ENCODE measurements at places on chromosomes 1 and 21.

DNA sequence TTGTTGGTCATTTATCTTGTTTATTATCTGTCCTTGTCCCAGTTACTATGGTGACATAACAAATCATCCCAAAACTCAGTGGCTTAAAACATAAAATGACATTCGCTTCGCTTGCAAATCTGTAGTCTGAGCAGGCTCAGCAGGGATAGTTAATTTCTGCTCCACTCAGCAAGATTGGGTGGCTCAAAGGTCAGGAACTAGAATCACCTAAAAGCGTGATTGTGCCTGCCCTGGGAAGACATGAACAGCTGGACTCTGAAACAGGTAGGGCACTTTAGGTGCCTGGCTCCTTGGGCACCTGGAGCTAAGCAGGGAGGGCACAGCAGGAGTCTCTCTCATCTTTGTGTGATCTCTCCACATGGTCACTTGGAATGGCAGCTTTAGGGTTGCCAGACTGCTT, 14.7 kb upstream of the TRAF3IP3 start:
- no peak for DNase-seq

DNA sequence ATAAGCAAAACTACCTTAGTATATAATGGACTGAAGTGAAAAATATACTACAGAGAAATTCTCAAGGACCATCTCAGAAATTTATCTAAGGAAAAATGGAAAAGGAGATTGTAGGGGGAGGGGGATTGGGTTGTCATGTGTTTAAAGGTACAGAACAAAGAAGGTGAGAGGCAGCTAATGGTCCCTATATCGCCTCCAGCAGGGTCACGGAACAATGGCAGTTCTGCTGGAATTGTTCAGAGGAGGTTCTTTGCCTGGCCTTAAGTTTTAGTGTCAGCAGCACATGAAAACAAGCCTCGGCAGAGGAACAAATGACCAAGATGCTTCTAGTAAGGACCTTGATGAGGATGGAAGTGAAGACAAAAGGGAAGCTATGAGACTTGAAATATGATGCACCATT, 42.0 kb upstream of the RGS2 start:
- DNase-seq = no peak

DNA sequence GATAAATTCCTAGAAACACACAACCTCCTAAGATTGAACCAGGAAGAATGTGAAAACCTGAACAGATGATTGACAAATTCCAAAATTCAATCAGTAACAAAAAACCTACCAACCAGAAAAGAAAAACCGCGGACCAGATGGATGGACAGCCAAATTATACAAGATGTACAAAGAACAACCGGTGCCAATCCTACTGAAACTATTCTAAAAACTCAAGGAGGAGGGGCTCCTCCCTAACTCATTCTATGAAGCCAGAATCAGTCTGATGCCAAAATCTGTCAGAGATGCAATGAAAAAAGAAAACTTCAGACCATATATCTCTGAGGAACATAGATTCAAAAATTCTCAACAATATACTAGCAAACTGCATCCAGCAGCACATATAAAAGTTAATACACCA, 262.4 kb upstream of the DAB1 start:
- no peak for DNase-seq

DNA sequence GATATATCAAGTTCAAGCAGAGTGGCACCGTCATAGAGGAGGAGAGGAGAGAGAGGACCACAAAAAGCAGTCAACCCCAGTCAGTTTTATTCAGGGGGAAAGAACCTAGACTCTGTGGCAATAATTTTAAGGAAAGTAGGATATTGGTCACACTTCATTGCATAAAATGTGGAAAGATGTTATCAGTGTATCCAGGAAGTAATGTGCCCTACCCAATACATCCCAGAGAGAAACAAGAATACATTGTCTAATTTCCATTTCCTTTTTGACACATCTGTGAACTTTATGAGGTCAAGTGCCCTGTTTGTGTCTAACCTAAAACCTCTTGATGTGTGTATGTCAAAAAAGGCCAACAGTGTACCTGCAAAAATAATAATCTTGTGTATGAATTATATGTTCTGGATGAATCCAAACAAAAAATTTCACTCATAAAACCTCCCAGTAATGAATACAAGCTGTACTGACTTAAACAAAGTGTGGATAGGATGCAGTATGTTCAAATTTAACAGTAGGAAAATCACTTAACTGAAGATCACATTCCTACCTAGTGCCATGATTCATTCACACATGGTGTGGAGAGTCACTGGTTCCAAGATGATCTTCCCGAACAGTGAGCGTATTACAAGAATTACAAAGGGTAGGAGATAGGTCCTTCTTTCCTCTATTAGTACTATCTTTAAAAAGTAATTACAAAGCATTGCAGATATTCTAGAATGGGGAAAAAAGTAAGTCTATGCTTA, 712.1 kb upstream of the CXADR start:
- no peak for DNase-seq

DNA sequence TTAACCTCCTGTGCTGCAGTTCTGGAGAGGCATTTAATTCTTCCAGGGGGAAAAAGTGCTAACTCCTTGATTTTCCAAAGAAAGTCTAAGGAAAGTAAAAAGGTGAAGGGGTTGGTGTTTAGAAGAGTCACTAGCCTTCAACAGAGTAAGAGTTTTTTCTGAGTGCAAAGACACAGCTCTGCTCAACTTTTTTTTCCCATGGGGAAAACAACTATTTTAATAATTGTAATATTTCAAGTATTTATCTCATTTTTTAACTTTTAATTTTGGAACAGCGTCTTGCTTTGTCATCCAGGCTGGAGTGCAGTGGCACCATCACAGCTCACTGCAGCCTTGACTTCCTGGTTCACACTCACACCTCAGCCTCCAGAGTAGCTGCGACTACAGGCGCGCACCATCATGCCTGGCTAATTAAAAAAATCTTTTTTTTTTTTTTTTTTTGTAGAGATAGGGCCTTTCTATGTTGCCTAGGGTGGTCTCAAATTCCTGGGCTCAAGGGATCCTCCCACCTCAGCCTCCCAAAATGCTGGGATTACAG, 202.6 kb downstream of the APP start:
- no peak for DNase-seq

DNA sequence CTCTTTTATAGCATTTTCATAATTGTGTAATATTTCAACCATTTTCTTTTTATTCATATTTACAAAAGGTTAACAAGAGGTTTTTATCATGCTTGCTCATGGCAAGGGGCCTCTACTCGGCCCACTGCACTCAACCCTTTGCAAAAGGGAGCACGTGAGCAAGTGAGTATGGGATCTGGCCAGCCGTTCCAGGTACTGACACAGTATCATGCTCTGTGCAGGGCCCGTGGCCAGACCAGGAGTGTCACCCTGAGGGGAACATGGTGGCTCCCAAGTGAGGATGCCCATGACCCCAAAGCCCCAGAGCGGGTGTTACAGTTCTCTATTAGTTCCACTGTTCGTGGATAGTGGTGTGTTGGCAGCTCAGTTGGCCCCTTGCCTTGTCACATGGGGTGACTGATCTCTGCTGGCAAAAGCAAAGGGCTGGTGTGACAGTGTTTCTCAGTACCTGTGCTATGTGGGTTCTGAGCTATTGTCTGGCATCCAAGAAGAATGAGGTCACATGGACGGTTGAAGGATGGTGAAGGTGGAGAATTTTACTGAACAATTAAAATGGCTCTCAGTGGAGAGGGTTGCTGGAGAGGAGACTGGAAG, 777.2 kb upstream of the ADAMTS5 start:
- DNase-seq = no peak

DNA sequence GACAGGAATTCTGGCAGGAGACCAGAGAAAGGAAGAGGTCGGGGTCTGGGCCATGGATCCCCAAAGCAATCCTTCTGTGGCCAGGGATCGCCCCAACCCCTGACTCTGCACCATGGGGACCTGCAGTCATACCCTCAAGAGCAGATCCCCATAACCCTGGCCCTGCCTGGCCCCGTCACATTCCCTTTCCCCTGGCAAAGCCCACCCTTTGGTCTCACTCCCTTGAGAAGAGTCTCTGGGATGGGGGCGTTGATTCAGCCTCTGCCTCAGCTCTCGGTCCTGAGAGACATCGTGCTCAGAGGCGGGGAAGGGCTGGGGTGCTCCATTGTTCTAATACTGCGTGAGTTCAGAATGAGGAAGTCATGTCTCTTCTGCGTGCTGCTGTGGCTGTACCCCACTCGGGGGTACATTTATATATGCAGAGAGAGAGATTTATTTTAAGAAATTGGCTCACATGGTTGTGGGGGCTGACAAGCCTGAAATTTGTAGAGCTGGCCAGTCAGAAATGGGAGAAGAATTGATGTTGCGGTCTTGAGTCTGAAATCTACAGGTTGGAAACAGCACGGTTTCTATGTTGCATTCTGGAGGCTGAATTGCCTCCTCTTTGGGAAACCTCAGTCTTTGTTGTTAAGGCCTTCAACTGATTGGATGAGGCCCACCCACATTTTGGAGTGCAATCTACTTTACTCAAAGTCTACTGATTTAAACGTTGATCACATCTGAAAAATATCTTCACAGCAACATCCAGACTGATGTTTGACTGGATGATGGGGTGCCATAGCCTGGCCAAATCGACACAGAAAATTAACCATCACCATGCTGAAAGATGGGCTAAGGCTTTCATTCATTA, 4.2 kb upstream of the PADI2 start:
- DNase-seq = no peak

DNA sequence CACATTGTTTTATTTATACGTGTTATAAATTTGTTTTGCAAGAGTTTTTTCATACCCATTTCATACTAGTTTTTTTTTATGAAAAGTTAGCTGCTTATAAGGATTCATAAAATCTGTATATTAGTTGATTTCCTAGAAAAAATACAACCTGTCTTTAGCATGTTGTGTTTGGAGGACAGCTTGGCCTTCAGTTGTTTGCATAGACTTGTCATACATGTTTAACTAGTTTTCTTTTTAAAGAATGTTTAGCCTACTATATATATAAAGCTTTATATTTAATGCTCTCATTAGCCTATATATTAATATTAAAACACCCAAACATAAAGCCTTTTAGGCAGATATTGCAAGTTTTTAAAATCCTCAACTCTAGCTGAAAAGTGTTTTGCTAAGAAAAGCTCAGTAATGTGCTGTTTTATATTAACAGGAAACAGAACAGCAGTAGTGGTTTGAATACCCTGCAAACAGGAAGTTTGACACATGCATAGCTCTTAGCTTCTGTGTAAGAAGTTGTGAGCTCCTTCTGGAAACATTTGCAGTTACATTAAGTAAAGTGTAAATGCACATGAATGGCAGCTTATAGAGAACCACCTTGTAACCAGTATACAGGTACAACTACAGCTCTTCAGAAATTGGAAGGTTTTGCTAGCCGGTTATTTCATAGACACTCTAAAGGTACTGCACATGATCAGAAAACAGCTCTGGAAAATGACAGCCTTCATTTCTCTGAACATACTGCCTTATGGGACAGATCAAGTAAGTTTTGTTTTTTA, at the start of gene PRKACB:
Gene PRKACB, plus strand, starts transcription at position 476 of the 770 bp plus-strand sequence. Its CDS starts 91 bp downstream, at position 567.
- DNase-seq = no peak

- no peak for DNase-seq
Observed at GRCh38 chr1:15014516-15014915, 139.0 kb upstream of the TMEM51 start.

GRCh38 chr1:223177681-223178080, 34.6 kb upstream of the TLR5 start:
- DNase-seq = no peak

DNA sequence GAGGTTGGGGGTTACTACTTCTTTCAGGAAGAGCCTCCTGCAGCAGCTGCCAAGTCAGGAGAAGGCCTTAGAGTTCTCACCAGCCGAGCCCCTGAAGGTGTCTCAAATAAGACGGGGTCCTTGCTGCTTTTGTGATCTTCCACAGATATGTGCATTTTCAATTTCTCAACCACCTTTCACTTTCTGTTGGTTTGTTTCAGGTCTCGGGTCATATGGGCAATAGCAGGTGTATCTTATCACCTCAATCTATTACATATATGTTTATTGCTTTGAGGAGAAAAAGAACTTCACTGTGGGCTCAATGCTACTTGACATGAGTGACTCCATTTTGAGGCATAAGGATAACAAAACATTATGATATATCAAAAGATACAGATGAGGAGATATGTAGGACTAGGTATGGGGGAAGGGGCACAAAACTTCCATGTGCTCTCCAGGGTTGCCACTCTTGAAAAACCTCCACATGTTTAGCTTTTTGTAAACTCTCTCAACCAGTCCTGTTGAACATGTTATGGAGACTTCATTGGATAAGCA, 1171.4 kb upstream of the ADGRL2 start:
- no peak for DNase-seq

DNA sequence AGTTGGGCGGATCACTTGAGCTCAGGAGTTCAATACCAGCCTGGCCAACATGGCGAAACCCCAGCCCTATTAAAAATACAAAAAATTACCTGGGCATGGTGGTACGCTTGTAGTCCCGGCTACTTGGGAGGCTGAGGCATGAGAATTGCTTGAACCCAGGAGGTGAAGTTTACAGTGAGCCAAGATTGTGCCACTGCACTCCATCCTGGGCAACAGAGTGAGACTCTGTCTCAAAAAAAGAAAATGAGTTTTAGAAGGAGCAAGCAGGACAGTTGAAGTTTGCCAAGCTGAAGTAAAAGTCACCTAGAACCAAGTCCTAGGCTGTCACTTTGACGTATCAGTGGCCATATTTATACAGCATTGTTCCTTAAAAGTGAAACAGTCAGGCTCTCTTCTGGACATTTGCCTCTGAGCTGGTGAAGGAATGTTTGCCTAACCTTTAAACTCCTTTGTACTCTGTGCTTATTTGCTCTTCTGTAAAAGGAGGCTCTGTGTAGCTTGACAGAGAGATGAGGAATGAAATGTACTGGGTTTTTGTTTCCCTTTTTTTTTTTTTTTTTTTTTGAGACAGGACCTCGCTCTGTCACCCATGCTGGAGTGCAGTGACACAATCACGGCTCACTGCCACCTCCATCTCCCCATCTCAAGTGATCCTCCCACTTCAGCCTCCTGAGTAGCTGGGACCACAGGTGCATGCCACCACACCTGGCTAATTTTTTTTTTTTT, 2.8 kb downstream of the RAB4A start:
- no peak for DNase-seq

- no peak for DNase-seq
Observed at GRCh38 chr1:60041783-60042182, 31.8 kb downstream of the C1orf87 start.
